Fibroblast of upper back skin (primary cell): ENCODE measurements at places on chromosomes 1 and 21.
A peak's percentile ranks its signal among the peaks of the same experiment; 100 is the strongest.

DNA sequence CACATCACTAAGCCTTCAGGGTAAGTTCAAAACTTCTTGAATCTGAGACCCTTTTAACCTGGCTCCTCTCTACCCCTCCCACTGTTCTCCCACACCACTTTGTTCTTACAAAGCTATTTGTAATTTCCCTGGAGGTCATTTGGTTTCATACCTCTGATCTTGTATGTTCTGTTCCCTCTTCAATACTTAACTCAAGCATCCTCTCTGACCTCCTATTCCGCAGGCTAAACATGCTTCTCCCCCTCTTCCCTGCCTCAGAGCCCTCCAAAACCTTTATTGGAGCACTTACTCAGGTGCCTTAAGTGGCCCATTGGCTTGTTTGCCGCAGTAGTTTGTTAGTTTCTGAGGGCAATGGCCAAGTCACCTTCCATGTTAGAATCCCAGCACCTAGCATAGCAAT is 54.8 kb downstream of the SSX2IP start:
- no peak for DNase-seq

DNA sequence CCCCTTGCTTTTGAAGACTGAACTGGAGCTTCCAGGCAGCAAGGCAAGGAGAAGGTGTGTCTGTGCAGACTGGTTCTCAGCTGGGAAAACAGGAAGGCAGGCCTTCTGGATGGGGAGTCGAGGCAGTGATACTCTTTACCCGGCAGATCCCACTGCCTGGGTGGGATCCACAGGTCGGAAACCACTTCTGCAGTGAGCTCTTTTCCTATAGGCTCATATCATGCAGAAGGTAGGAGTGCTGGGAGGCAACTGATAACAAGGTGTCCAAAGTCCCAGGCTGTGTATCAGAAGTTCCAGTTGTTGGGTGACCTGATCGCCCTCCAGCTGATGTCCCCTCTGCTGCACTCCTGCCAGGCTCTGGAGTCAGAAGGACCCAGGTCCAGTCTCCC is 17.1 kb downstream of the ACOT11 start:
- no peak for DNase-seq

DNA sequence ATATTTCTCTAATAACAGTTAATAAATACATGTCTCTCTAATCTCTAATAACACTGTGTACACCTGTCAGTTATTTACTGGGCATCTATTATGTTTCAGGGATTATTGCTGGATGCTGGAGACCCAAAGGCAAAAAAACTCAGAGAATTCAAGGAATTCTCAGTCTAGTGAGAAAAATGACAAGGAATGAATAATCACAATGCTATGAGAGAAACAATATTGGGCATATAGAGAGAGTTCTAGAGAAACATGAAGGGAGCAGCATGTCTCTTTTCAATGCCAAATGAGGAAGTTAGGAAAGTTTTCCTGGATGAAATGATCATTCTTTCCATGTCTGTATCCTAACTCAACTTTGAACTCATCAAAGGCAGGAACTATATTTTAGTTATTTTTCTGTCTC is 82.8 kb downstream of the TNFSF18 start:
- peak; percentile 46 for DNase-seq

DNA sequence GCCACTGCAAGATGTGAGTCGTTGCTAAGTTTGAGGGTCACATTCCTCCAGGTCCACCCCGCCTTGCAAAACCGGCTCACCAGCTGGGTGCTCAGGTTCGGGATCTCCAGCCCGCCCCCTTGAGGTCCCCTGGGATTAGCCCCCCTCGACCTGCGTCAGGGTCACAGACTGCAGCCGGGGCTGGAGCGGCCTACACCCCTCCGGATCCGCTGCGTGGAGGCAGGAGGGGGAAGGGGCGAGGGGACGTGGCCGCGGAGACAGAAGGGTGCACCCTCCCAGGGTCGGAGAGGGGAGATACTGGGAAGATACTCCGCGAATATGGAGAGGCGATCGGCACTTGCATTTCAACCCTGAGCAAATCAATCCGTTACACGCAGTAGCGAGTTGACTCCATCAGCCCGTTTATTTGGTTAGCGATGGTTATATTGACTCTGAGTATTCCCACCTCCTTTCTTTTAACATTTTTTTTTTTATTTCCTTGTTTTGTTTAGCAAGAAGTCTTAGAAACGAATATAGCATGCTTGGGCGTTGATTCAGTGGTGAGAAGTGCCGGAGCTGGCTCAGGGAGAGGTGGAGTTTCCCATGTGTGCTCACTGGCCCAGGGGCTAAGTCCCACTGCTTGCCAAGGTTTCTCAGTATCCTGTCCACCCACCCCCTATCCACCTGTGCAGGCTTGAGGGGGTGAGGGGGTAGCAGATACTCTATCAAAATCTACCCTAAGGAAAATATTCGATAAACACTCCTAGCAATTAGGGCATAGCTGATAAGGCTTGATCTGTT is 997 bp downstream of the IFNAR2 start:
- peak; percentile 25 for DNase-seq

DNA sequence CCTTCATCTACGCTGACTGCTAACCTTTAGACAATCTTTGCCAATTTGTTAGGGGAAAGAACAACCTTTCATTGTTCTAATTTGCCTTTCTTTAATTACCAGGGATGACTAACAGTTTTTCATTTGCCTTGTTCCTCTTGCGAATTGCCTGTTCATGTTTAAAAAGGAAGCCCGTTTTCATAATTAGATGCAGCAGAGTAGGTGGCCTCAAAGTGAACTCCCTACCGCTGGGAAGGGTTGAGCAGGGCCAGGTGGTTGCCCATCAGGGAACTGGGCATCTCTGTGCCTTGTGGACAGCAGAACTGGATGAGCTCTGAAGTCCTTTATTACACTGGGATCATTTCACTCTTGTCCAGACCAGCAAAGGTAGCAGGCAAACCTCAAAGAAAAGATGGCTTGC is 59.0 kb downstream of the HIVEP3 start:
- DNase-seq: no peak

GRCh38 chr1:41361495-41362356 is 492 bp downstream of the FOXO6 start:
- DNase-seq: no peak

DNA sequence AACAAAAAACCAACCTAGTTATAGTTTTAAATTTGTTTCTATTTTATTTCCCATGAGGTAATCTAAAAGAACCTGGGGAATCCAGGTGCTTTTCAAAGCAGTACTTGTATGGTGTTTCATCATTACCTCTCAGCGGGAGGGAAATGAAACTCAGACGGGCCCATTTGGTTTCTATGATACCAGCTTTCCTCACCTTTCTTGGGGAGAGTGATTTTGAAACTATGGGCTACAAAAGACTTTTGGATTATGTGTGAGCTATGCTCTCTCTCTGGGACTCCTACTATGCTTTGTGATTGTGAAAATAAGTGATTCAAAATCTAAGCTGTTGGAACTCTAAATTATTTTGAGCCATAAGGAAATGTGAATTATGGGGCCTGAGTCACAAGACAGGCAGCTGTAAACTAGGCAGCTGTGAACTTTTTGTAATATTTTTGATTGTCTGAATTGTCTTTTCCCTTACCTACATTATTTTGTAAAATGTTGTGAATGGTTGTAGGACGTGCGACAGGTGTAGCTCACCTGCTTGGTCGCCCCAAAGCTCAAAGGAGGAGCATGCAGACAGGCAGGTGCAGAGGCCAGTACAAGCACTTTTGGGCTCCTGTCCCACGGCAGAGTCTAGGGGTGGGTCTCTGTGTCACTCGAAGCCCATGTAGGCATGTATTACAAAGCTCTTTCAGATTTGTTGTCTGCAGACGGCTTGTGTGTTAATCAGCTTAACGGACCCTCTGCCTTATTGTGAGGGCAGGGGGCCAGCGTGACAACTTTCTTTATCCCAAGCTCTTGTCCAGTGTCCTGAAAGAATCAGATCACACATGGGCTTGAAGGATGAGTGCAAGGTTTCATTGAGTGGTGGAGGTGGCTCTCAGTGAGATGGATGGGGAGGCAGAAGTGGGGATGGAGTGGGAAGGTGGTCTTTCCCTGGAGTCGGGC is 64.8 kb upstream of the BACH1 start:
- peak; percentile 32 for DNase-seq

- DNase-seq: no peak
These were observed 136.6 kb downstream of the KIF26B start for GRCh38 chr1:245291351-245291750.

DNA sequence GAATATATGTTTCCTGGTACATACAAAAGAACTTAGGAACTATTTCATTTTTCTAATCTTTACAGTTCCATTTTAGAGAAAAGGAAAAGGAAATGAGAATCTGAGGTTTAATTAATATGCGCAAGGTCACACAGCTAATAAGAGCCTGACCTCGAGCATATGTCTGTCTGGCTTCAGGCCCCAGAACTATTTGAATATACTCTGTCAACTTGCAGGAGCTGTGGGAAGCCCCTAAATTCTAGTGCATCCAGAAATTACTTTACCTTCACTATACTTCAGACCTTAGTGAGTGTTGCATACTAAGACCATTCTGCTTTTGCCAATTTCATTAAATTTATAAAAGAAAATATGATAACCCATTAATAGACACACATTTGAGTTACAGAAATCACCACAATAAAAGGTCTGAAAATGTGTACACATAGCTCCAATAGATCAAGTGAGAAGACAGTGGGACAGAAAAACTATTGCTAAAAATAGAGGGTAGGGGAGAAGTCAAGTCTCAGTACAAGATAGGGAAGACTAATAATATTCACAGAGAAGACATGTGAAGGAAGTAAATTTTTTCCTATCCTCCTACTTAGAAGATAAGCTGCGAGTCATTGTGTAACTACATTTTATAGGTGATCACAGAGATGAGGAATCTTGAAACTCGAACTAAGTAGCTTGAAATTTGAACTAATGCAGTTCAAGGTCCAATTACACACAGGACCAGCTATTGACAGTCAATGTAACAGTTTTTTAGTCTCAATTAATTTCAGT is 3.8 kb downstream of the RGS13 start:
- DNase-seq: peak; percentile 71

- DNase-seq: peak; percentile 58
These were observed 811.3 kb upstream of the ADGRL2 start for GRCh38 chr1:80989455-80989854.

GRCh38 chr1:35175098-35175576 is 17.8 kb downstream of the SFPQ start:
- no peak for DNase-seq

GRCh38 chr1:156860628-156861423 is at the start of gene NTRK1:
TSS of gene NTRK1 (plus strand) at chr1:156860865. CDS start at chr1:156860935, 70 bp downstream.
- DNase-seq: peak; percentile 32

GRCh38 chr1:110130989-110131388 is 18.7 kb downstream of the UBL4B start:
- no peak for DNase-seq

- DNase-seq: no peak
These were observed 411.3 kb downstream of the NPHP4 start for GRCh38 chr1:5580926-5581325.

GRCh38 chr1:53345996-53346813 is 18.3 kb upstream of the LRP8 start:
- DNase-seq: no peak

GRCh38 chr1:208766832-208767231 is 522.6 kb upstream of the PLXNA2 start:
- DNase-seq: no peak

DNA sequence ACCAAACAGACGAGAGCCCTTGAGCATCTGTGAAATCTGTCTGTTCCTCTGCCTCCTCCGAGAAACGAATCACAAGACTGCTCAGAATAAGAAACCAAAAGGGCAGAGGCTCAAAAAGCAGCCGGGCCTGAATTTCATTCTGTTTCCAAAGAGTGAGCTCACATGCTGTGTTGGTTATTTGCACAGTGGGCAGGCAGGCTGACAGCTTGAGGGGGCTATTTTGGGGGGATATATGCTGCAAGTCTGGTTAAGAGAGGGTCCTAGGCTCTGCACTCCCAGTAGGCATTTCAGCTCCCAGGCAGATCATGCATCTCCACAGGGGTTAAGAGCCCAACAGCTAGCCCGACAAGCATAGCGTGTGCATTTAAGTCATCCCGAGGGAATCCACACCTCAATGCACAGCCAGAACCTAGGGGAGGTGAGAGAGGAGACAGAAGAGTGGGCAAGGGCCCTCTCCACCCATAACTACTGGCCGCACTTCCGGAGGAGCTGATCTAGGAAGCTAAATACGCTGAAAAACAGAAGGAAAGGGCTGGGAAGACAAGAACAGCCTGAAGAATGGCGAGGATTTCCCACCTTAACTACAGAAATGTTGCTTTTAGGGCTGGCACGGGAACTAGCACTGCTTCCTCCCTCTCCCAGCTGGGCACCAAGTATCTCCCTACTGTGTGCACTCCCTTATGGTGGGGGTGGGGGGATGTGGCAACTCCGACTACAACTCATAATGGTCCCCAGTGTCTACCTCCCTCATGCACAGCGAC is 3.7 kb downstream of the PGBD5 start:
- DNase-seq: no peak

DNA sequence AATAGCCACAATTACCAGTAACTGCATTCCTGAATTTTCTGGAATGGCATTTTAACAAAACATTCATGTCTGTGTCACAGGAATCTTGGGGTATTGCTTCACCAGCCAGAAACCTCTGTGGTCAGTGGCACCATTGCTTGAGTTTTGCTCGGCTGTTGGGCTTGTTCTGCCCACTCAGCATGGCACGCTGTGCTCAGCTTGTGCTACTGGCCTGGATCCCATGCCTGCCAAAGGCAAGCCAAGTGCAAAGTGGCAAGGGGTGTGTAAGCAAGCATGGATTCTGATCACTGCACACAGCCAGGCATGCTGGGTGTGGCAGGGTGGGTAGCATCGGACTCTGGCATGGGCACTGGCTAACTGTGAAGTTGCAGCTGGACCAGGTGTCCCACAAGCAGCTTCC is 1150.9 kb downstream of the MRPL39 start:
- no peak for DNase-seq

- no peak for DNase-seq
These were observed 45.6 kb downstream of the COL18A1 start for GRCh38 chr21:45450423-45451090.

- DNase-seq: no peak
These were observed 26.4 kb downstream of the TIAM1 start for GRCh38 chr21:31317688-31318087.
